Cardiac muscle cell (in vitro differentiated cells and primary cell): ENCODE measurements at places on chromosomes 11 and 22.

DNA sequence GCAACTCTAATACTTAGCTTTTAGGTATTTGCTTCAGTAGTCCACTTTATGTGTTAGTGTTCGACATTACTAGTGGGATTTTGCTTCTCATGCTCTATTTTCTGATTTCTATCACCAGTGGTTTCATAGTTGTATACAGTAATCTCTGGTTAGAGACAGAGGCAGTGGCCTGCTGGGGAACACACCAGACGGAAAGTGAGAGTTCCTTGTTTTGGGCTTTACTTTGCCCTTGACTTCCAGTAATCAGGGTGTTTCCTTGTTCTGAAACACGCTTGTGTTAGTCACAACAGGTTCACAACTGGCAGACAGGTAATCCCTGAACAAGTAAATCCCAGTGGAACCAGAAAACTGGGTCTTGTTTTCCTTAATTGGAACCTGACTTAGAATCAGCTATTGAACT is 56.0 kb downstream of the PACS1 start:
- peak overlapping the region; percentile 74 for H3K27ac ChIP-seq
- H3K4me1 ChIP-seq: peaks cover 22% of the 10 kb centered on the region
- no peak overlapping the region for H3K4me3 ChIP-seq
- H3K36me3 ChIP-seq: no peaks in the 10 kb centered on the region
- no peak for DNase-seq

GRCh38 chr11:34263441-34264091 is 94.2 kb downstream of the ABTB2 start:
- no peaks in the 10 kb centered on the region for H3K36me3 ChIP-seq
- no peak overlapping the region for H3K27ac ChIP-seq
- peaks cover 29% of the 10 kb centered on the region for H3K4me1 ChIP-seq
- no peaks in the 10 kb centered on the region for H3K27me3 ChIP-seq

DNA sequence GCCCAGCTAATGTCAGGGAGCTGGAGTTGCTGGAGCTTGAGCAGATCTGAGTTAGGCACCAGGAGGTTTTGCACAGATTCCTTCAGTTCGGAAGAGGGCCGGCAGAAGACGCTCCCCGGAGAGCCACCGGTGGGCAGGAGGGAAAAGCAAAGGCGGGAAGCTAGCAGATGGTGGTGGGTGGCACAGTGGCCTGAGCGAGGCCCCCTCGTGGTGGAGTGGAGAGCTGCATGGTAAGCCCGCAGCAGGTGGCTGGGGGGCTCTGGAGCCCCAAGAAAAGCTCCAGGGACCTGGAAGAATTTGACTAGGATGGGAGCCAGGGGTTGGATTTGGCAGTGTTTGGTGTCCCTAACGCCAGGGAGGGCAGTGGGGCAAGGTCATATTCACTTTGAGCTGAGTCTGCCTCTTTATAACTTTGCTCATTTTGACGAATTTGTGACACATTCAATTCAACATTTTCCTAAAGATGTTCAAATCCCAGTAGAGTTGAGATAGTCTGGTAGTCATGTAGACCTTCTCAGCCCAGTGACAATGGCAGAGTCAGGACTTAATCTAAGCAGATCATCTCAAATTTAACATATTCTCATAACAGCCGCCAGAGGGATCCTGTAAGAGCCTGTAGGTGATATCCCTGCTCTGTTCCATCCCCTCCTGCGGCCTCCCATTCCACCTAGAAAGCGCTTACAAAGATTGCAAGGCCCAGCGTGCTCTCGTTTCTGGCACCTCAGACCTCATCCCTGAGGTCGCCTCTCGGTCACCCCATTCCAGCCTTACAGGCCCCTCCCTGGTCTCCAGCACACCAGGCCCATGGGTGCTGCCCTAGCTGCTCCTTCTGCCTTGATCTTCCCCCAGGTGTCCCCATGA is 57.9 kb downstream of the TRIM29 start:
- no peaks in the 10 kb centered on the region for H3K27me3 ChIP-seq
- DNase-seq: no peak
- no peak overlapping the region for H3K4me3 ChIP-seq
- H3K4me1 ChIP-seq: no peaks in the 10 kb centered on the region
- no peaks in the 10 kb centered on the region for H3K36me3 ChIP-seq
- H3K27ac ChIP-seq: no peak overlapping the region

GRCh38 chr11:32094923-32095322 is 4.0 kb downstream of the RCN1 start:
- DNase-seq: peak; percentile 46

DNA sequence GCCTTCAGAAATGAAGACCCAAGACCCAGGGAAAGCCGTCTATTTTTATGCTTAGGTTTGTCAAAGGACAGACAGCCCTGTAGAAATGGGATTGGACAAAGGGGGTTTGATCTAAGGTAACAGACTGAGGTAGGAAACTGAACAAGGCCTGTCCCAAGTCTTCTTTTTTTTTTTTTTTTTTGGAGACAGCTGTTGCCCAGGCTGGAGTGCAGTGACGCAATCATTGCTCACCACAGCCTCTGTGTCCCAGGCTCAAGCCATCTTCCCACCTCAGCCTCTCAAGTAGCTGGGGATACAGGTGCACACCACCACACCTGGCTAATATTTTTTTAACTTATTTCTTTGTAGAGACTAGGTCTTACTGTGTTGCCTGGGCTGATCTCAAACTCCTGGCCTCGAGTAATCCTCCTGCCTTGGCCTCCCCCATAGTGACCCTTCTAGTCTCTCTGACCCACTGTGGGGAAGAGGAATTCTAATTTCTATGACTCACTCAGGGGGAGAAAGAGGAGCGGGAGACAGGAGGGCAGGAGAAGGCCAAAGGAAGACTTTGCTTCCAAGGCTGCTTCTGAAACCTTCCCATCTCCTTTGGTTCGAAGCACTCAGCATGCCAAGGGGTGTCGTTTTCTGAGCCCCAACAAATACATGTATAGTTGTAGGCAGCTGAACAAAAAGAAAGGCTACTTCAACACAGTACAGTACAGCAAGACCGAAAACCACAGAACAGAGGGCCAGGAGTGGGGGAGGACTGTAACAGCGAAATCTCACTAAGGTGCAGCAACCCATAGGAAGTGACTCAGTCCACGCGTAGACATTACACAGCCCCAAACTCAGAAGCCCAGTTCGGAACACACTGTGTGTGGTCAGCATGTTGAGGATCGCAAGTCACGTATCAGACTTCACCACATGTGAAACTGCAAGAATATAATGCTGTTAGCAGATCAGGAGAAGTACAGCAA is 872 bp downstream of the TMA7B start:
- DNase-seq: peak; percentile 98
- no peaks in the 10 kb centered on the region for H3K36me3 ChIP-seq
- no peak overlapping the region for H3K27ac ChIP-seq

DNA sequence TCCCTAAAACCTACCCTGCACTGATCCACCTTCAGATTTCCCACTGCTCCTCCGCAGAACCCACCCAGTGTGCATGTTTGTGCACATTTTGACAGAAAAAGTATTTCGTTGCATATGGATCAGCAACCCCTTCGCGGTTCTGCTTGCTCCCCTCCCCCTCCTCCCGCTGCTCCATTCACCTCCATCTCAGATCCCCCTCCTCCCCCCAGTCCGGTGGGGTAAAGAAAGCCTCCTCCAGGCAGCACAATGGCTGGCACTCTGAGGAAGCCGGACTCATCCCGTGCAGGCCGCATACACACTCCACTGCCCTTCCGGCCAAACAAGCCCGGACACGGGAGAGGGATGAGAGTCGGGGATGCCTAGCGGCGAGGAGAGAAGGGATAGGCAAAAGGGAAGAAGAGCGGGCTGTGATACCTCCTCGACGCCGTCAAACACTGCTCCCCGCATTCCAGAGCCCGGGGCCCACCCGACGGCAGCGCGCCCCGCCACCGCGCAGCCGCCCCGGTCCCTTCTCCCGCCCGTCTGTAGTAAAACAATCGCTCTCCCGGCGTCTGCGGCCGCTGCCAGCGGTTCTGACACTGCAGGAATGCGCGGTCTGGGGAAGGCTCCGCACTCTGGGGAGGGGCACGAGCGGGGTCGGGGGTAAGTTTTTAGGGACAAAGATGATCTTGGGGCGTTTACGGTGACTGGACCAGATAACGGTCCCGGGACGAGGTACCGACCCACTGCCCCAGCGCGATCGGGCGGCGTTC is 915 bp downstream of the FEZ1 start:
- H3K4me3 ChIP-seq: peak overlapping the region; percentile 73
- no peaks in the 10 kb centered on the region for H3K4me1 ChIP-seq
